ENCODE measurements at places on chromosomes 3 and 15.

GRCh38 chr3:16484216-16484615 lies 29.3 kb downstream of the RFTN1 start:
- no peak overlapping the region for H3K4me3 ChIP-seq
- H3K27me3 ChIP-seq, result no peaks in the 10 kb centered on the region
- no peak overlapping the region for H3K27ac ChIP-seq
- peaks cover 75% of the 10 kb centered on the region for H3K36me3 ChIP-seq
- DNase-seq, result no peak

GRCh38 chr15:32134842-32135241 lies 104.5 kb downstream of the CHRNA7 start:
- no peak for DNase-seq
- H3K27ac ChIP-seq, result no peak overlapping the region
- H3K4me3 ChIP-seq, result no peak overlapping the region
- H3K27me3 ChIP-seq, result no peaks in the 10 kb centered on the region
- H3K36me3 ChIP-seq, result no peaks in the 10 kb centered on the region
- H3K4me1 ChIP-seq, result no peaks in the 10 kb centered on the region

GRCh38 chr3:111598552-111598951 lies 3.4 kb upstream of the ZBED2 start:
- DNase-seq, result no peak
- H3K27ac ChIP-seq, result peak overlapping the region; percentile 81
- peaks cover 70% of the 10 kb centered on the region for H3K36me3 ChIP-seq
- no peaks in the 10 kb centered on the region for H3K27me3 ChIP-seq
- no peak overlapping the region for H3K4me3 ChIP-seq

DNA sequence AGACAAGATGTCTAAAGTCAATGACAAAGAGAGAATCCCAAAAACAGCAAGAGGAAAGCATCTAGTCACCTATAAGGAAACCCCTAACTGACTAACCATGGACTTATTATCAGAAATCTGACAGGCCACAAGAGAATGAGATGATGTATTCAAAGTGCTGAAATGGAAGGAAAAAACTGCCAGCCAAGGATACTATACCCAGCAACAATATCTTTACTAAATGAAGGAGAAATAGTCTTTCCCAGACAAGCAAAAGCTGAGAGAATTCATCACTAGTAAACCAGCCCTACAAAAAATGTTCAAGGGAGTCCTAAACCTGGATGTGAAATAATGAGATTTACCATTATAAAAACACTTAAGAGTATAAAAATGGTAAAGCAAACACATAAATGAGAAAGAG lies 128.0 kb downstream of the SATB1 start:
- H3K4me1 ChIP-seq, result no peaks in the 10 kb centered on the region
- H3K27me3 ChIP-seq, result no peaks in the 10 kb centered on the region
- DNase-seq, result no peak

DNA sequence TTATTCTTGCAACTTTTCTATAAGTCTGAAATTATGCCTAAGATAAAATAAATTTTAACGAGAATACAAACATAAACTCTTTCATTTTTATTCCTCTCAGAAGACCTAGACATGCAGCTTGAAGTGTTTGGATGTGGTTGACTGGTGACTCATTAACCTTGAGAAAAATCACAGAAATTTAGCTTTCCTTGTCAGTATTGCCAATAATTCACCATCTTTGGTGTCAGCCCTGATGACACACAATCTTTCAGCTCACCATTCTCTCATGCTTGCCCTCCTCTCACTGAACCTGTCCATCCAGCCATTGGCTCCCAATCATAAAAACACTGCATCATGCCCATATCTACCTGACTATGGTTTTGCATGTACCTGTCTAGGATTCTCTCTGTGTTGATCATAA lies 22.6 kb upstream of the TNFAIP8L3 start:
- no peak overlapping the region for H3K27ac ChIP-seq
- H3K27me3 ChIP-seq, result peaks cover 5% of the 10 kb centered on the region
- H3K4me1 ChIP-seq, result peaks cover 3% of the 10 kb centered on the region
- DNase-seq, result no peak
- H3K36me3 ChIP-seq, result no peaks in the 10 kb centered on the region

GRCh38 chr15:31977812-31978661 lies 52.3 kb upstream of the CHRNA7 start:
- H3K36me3 ChIP-seq, result no peaks in the 10 kb centered on the region
- H3K27me3 ChIP-seq, result peaks cover 6% of the 10 kb centered on the region
- no peak overlapping the region for H3K27ac ChIP-seq
- H3K4me3 ChIP-seq, result no peak overlapping the region
- H3K4me1 ChIP-seq, result peaks cover 2% of the 10 kb centered on the region

DNA sequence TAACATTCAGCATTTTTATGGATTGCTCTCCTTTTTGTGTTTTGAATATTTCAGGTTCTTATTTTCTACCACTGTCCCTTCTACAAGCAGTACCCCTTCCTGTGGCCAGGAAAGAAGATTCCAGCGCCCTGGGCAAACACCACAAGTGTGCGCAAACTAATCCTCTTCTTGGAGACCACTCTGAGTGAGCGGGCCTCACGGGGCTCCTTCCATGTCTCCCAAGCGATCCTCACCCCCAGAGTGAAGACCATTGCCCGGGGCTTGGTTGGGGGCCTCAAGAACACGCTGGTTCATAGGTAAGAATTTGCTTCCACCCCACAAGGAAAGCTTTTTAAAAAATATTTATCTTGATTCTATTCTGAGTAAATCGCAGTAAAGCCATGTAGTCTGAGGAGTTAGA lies 118.7 kb upstream of the ZBED2 start:
- no peak overlapping the region for H3K27ac ChIP-seq
- H3K27me3 ChIP-seq, result no peaks in the 10 kb centered on the region
- no peak for DNase-seq
- no peak overlapping the region for H3K4me3 ChIP-seq
- H3K36me3 ChIP-seq, result peaks cover 18% of the 10 kb centered on the region
